ENCODE measurements at places on chromosomes 16 and 17.

DNA sequence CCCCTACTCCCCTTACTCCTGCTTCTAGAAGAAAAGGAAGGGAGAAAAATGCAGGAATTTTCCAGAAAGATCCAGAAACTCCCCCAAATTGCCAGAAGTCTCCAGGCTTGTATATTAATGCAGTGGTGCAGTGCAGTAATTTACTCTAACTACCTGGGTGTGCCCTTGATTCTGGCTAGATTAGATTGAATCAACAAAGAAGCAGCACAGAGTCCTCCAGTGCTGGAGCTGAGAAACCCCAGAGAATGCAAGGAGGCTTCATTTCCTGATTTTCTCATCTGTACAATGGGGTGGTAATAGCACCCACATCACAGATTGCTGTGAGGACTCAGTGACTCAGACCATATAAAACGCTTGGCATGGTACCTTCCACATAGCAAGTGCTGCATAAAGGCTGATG lies 247.3 kb upstream of the RPL38 start:
- DNase-seq, result no peak

- DNase-seq, result peak; percentile 29
Observed at GRCh38 chr17:51427323-51427811, 167.0 kb downstream of the UTP18 start.

DNA sequence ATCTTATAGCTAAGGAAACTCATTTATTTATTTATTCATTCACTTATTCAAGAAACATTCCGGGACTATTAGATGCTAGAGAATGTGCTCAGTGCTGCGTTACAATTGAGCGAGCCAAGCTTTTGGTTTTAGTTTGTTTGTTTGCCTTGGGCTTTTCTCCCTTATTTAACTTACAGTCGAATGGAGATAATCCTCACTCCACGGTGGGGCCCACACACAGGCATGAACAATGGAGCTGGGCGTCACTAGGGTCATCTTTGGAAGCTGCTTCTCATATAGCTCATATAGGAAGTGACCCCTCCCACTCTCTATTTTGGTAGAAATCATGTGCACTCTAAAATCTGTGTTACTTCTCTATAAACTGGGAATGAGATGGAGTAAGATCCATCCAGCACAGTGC lies 210.0 kb downstream of the TMEM114 start:
- no peak for DNase-seq

DNA sequence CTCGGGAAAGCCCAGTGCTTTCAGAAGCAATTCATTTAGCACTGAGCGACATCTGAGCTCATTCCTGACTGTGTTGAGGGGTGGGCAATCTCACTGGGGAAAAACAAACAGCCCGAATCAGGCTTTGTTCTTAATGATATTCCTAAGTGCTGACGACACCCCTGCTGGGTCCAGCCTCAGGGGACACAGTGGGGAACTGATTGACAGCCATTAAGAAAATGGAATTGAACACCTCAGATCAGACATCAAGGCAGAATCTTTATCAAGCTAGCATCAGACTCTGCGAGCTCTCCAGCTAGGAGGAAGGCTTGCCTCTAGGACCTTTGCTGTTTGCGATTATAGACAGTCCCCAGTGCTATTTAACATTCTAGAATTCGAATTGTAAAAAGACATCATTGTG lies 22.5 kb upstream of the LYRM9 start:
- no peak for DNase-seq

DNA sequence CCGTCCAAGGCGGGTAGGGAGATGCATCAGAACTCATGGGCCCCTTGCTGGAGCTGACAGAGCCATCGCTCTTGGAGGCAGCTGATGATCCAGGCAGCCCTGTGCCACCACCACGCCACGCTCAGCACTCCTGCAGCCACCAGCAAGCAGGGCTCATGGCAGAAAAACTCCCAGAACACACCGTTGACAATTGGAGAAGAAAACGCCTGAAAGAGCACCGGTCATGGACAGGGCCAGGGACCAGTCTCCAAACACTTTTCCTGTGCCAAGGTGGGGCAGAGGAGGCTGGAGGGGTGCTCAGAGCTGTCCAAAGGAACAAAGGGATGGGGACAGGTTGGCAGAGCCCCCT lies 132.2 kb downstream of the FOXL1 start:
- DNase-seq, result no peak

GRCh38 chr16:85495259-85495658 lies 117.9 kb upstream of the GSE1 start:
- DNase-seq, result no peak

GRCh38 chr16:1963806-1964505 lies 670 bp downstream of the RPS2 start:
- no peak for DNase-seq
